ENCODE measurements at places on chromosomes 2 and 18.
A peak's percentile ranks its signal among the peaks of the same experiment; 100 is the strongest.

GRCh38 chr2:55120634-55121359, 70.5 kb upstream of the RTN4 start:
- no peak for DNase-seq

- peak; percentile 9 for DNase-seq
Observed at GRCh38 chr2:233857511-233858141, 3.3 kb upstream of the HJURP start.

- DNase-seq = no peak
Observed at GRCh38 chr2:46954951-46955571, 39.5 kb upstream of the MCFD2 start.

DNA sequence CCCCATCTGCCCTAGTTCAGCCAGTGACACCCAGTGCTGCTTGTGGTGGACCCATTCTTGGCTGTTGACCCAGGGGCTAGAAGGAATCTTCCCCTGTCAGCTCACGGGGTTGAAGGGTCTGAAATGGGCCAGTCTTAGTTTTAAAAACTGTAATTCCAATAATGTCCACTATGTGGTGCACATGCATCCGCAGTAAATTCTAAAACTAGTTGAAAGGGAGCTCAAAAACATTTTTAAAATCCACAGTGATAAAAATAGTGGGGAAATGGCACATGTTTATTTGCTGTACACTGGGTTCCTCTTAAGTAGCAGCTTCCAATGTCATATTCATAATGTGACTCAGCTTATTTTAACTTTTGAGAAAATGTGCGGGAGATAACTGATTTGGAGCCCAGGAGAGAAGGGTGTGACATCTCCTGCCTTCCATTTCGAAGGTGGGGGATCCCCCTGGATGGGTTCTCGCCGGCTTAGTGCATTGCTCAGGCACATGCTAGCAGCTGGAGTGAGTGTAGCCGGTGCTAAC, 32.8 kb downstream of the GRHL1 start:
- DNase-seq = no peak

- no peak for DNase-seq
Observed at GRCh38 chr2:9114458-9114857, 92.2 kb upstream of the ASAP2 start.

- DNase-seq = no peak
Observed at GRCh38 chr2:224819075-224819474, 102.9 kb upstream of the CCDC195 start.

- DNase-seq = peak; percentile 56
Observed at GRCh38 chr2:127081826-127082633, 24.9 kb downstream of the BIN1 start.

DNA sequence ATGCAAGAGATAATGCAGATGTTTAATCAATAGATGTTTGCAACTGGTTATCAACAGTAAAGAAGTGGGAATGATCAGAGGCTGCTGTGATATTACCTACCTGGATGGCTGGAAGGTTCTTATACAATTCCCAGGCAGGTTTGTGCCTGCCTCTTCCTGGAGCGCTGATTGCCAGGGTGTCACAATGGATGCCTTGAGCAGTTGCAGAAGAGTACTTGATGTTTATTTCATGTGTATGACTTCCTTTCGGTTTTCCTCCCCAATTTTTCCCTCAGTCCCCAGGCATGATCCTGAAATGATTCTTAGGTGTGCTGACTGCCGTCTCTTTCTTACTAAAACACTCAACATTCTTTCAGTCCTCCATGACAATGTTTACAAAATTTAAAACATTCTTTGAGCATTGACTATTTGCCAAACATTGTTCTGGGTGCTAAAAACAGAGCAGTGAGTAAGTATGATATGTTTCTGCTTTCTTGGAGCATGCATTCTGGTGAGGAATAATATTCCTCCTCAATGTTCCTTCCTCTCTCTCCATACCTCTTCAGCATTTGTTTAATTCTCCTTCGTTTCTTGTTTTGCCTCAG, 416.6 kb upstream of the TRIB2 start:
- no peak for DNase-seq

DNA sequence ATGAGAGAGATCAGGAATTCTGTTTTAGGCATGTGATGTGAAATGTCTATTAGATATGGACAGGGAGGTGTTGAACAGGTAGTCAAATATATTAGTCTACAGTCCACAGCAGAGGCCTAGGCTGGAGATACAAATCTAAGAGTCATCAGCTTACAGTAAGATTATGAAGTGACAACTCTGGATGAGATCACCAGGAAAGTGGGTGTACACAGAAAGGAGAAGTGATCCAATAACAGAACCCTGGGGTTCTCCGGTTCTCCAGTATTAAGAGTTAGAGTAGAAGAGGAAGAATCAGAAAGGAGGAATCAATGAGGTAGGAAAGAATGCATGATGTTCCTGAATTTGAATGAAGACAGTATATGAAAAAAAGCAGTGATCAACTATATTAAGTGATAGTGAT, 362.3 kb downstream of the FIGN start:
- DNase-seq = no peak

GRCh38 chr18:73520229-73520628, 627.4 kb downstream of the FBXO15 start:
- DNase-seq = no peak

- DNase-seq = no peak
Observed at GRCh38 chr2:241617431-241618154, 19.4 kb downstream of the THAP4 start.

DNA sequence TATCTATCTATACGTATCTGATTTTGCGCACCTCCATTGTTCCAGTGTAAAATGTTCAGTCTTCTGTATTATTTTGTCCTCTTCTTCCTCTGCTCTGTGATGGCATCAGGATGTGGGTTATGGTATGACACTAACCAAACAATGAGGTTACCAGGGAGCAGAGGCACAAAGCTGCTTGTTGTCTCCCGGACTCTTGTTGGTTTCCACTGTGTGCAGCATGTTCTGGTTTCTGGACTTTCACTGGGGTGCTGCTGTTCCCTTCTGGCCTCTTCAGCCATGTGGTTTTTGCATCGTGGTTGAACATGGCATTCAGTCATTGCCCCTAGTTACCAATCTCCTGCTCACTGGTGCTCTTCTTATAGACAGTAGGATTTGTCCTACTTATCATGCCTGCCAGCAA, 665.9 kb downstream of the CBLN2 start:
- no peak for DNase-seq

DNA sequence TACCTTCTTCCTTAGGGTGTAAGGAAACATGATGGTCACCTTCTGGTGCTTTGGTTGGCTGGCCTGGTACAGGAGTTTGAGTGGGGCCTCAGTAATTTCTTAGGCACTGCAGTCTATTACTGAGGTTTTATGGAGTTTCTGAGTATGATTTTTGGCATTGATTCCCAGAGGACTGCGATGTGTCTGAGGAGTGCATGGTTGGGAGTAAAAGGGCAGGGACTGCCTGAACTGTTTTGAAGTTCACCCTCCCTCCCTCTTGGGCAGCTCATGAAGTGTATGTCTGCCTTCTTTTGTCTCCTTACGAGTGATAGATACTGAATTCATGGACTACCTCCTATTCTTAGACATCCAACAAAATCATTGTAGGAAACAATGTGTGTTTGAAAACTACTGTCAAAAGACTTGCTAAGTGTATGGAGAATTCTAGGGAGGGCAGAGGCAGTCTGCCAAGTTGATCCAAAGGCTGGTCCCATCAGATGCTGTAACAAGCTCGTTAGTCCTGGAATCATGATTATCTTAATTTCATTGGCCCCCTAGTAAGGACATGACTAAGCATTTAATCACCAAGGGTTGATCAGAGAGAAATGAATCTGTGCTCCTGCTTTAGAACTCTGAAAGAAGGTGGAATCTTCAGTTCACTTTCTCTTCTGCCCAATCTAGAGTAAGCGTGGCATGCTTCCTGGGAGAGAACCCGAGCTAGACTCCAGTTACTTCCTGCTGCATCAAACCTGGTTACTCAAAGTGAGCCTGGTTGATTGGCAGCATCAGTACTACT, 26.5 kb downstream of the LYPD6B start:
- no peak for DNase-seq

- no peak for DNase-seq
Observed at GRCh38 chr2:6341588-6342129, 524.0 kb downstream of the CMPK2 start.

GRCh38 chr2:192007581-192008228, 160.8 kb upstream of the CAVIN2 start:
- no peak for DNase-seq

DNA sequence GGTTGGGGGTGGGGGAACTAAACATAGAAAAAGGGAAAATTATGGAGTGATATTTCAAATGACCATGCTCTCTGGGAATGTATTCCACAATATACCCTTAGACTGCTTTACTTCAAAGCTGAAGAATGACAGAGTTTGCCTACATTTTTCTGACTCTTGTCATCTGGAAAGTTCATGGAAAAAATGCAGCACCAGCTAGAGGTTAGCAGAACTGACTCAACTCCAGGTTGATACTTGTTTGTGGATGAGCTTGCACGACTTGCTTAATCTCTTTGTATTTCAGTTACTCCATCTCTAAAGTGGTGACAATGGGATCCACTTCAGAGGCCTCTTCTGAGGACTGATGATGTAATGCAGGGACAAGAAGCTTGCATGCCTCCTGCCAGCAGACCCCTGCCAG, 824.0 kb upstream of the ID2 start:
- no peak for DNase-seq

GRCh38 chr2:64359171-64359891, 94.6 kb upstream of the LGALSL start:
- DNase-seq = no peak

- no peak for DNase-seq
Observed at GRCh38 chr2:194385376-194385775, 1271.7 kb upstream of the SLC39A10 start.

DNA sequence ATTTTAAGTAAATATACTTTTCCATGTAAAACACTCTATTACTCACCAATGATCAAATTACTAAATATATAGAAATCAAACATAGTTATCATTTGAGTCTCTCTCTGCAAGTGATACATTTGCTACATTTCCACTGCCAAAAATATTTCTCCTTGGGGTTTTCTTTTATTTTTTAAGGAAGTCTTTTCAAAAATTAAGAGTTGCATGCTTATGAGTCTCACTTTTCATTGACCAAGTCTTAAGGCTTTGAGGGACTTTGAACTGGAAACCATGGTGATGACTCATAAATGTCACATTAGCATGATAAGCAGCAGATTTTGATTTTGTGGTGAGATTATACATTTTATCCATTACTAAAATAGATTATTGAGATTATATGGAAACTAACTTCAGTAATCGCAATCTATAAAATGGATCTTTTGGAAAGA, 152.9 kb downstream of the FAM124B start:
- DNase-seq = no peak

DNA sequence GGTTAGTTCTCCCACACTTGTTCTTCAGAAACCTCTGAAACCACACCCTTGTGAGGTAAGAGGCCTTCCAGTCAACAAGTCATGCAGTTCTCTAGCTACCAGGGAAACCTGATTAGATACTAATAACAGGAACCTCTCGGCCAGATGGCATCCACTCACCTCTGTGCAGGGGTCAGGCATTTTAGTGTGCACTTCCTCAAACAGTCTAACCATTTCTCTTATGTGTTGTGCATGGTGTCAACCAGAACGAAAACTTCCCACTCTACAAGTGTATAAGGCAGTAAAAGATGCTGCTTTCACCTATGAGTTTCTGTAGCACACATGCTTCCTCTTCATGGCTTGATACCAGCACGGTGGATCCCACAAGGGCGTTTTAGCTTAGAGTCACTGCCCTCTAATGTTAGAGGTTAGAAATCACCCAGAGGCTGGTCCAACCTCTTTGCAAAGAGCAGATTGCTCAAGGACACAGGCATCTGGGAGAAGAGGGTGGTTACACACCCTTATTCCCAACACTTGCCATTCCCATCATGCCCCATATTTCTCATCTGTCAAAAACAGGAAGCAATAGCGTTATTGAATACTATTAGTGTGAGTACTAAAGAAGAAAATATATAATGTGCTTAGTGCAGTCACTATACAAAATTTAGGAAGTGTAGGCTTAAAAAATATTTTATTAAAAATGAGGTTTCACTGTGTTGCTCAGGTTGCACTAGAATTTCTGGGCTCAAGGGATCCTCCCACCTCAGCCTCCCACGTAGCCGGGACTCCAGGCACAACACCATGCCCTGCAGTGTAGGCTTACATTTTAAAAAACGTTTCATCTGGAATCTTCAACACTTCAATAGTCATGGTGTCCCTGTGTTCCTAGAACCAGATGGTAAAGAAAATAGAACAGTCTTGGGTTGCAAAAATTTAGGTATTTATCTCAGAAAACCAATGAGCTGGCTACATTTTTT, 34.5 kb upstream of the RAB31 start:
- DNase-seq = no peak

- no peak for DNase-seq
Observed at GRCh38 chr2:111897630-111897923, 830 bp upstream of the MERTK start.

DNA sequence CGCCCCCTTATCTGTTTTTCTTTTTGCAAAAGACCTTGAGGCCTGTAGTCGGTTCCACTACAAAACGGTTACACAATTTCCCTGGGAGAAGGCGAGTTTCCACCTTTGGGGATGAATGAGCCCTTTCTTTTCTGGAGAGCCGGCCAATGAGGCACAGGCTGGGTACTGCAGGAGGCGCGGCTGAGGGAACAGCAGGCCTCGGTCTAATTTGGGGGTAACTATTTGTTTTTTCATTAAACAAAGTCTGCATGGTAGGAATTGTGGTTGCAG, 129.2 kb downstream of the MYCN start:
- no peak for DNase-seq

DNA sequence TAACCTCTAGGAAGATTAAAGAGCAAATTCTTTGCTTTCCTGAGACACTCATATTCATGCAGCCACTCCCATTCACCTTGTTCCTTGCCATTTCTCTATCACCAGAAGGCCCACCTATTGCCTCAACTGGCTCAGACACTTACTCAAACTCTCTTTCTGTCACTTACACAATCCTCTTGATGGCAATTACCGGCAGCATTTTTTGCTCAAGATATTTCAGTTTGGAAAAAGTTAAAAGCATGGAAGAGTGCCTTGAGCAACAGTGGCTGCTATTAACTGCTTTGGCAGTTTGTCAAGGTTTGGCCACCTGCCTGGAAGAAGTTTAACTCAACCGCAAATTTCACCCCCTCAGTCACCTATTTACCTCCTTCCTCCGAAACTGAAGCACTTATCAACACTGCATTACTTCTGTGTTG, 1104.0 kb upstream of the PIK3C3 start:
- no peak for DNase-seq

GRCh38 chr2:180739070-180739469, 241.3 kb upstream of the UBE2E3 start:
- DNase-seq = no peak

DNA sequence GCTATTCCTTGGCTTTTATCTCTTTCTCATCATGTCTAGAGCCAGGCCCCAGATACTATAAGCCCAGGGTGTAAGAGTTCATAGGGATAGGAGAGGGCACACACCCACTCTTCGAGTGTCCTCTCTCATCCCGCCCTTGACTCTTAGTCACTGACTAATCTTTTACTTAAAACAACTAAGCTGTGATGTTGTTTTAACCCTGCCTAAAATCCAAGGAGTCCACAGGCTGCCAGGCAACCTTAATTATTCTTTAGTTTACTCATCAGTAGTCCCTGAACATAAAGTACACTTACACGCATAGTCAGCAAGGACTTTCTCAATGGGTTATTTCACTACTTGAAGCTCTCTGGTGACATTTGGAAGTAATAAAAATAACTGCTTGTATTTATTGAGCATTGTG, 28.4 kb downstream of the GREB1L start:
- no peak for DNase-seq

- DNase-seq = no peak
Observed at GRCh38 chr2:69615078-69615625, 28.4 kb downstream of the AAK1 start.
